ENCODE measurements at places on chromosomes 5 and 9.
A peak's percentile ranks its signal among the peaks of the same experiment; 100 is the strongest.

DNA sequence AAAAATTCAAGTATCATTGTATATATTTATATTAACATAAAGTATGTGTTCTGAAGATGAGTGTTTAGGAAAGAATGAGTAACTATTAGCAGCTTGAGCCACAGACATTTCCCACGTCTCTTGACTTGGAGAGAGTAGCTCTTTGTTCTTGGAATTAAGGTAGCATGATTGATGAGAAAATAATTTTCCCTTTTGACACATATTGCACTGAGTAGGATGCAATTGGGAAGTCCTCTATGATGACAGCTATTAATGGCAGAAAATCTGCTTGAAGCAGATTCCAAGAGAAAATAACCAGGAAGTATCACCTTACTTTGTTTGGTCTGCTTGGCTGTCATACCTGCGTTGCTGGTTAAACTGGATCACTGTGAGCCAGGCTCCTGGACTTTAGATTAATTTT lies 204.8 kb downstream of the TLE4 start:
- DNase-seq = no peak

- DNase-seq = no peak
These were observed 9.8 kb upstream of the UBE2D2 start for GRCh38 chr5:139551191-139551889.

GRCh38 chr9:23492126-23493002 lies 333.7 kb downstream of the ELAVL2 start:
- DNase-seq = peak; percentile 79

DNA sequence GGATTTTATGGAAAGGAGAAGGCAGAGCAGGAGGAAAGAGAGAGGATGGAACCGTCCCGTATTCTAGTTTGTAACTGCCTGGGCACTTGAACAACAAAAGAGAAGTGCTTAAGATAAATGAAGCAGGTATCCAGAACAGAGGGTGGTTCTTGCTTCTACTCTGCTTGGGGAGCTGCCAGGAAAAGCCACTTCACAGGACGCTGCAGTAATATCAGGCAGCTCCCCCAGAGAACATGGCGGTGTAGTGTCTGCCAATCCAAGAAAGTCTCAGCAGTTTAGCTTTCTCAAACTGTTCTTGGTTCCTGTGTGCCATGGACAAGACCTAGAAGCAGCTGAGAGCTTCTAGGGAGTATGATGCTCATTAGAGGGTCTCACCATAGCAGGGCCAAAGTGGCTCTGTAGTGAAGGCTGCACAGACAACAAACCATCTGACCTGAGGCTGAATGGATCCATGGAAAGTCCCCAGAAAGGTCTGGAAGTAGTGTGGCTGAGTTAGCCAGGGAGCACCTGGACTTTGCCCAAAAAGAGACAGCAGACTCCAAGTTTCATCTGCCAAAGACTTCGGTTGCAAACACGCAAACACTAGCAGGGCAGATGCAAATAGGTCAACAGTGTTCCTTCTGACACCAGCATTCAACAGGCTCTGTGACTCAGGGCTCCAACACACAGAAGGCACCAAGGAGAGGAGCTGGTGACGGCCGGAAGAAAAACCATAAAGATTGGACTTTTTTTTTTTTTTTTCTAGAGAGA lies 72.2 kb upstream of the TNFSF8 start:
- DNase-seq = no peak
